ENCODE measurements at places on chromosomes 1 and 21.

DNA sequence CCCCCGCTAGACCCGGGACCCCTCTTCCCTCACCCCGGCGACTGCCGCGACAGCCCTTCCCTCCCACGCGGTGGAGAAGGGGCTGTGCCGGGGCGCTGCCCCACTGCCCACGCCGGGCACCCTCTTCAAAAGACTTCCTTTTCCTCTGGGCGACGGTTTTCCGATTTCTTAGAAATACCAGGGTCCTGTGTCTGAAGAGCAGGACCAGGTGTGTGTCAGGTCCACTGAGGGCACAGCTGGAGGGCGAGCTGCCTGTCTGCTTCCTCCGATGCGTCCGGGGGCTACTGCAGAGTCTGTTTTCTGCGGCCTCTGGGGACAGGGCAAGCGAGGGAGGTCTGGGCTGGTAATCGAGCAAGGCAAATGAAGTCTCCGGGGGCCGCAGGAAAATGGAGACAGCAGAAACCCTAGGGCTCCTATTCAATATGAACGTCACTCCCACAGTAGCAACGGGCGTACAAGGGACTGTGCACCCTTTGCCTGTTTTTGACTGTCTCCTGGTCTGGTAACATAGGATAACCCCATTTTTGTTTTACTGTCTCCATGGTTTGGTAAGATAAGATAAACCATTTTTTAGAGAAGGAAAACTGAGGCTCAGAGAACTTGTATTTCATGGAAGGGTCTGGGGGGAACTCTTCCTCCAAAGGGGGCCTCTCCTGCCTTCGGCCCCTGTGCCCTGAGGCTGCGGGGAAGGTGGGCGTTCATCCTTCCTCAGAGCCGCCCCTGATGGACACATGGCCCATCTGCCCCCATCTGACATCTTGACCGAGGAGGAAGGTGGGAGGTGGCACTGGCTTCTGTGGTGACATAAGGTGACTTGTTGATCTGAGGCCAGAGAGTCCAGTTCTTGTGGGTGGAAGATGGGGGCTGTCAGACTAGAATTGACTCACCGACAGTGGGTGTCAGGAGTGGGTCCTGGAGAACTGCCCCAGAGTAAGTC lies 970 bp downstream of the TNFRSF1B start:
- DNase-seq: no peak

DNA sequence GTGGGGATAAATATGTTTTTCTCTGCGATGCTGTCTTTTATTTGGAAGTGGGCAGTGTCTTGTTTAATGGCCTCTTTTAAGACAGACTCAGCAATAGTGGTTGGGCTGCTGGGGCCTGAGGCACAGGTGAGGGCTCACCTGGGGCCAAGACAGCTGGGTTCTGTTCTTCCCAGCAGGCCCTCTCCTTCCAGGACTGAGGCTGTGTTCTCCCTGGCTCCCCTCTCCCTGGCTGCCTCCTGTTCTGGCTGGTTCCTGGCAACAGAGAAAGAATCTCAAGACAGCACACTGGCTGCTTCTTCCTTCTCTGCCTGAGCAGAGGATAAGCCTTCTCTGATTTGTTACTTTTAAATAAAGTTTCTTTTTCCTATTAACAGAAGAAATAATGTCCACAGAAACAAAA lies 7.4 kb upstream of the GRHL3 start:
- no peak for DNase-seq

GRCh38 chr1:107740579-107740978 lies 224.4 kb downstream of the VAV3 start:
- no peak for DNase-seq

- peak; percentile 47 for DNase-seq
These were observed 79.7 kb downstream of the NGF start for GRCh38 chr1:115258302-115258866.

DNA sequence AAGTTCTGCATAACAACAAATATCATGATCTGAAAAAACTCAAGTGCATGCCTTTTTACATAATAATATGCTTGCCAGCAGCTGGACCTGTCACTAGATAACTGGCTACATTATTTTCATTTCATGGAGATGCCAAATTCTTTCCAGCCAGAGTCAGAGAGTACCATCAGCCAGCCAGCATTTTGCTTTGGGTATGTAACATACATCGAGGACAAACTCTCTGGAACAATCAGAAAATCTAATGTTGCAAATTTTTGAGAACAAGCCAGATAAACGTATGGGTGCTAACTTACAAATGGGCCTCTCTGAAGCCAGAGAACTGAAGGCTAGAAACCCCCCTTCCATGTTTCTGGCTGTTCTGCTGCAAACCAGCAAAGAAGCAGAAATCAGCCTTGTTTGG lies 76.3 kb upstream of the BACE2 start:
- DNase-seq: no peak

GRCh38 chr1:30726236-30726635 lies 2.9 kb upstream of the MATN1 start:
- no peak for DNase-seq

GRCh38 chr1:93036672-93037071 lies 42.4 kb upstream of the MTF2 start:
- DNase-seq: no peak

DNA sequence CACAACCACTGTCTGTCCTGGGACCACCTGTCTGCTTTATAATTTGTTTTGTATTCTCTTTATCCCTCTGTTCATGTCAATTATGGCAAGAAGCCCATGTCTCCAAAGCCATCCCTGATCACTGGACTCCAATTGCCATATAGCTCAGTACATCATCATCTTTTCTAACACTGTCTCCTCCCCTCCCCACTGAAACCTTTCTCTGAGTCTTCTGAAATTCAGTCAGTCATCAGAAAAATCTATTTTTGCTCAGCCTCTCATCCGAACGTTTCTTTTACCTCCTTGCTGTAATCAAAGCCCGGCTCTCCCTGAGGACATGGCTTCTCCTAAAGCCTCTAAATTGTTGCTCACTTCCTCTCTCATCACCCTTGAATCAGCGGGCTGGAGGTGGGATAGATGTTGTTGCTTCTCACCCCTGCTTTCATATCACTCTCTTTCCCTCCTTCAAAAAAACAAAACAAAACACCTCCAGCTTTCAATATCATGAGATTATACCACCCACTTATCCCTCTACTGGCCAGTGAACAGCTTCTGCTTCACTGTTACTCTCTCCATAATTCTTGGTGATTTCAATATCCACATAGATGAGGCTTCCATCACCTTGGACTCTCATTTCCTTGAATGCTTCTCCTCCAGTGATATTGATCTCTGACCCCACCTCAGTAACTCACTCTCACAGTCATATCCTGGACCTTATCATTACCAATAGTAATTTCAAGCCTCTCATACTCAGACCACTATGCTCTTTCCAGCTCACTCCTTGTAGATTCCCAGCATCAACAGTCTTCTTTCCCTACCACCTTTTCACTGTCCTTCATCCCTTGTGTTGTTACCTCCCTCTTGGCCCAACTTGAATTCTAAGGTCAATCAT lies 27.8 kb downstream of the RAB3B start:
- DNase-seq: no peak

- no peak for DNase-seq
These were observed 52.8 kb upstream of the EDN2 start for GRCh38 chr1:41537251-41537650.

DNA sequence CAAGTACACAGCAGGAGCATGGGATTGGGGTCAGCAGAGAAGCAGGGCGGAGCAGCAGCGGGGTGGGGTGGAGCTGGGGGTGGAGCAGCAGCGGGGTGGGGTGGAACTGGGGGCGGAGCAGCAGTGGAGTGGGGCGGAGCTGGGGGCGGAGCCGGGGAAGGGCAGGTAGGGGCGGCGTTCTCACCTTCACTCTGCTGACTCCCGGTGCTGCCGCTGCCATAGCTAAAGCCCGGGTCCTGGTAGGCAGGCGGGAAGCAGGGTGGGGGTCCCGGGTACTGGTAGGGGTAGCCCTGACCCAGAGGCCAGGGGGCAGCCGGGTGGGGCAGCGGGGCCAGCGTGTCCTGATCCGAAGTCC lies 6.7 kb downstream of the TAS1R3 start:
- DNase-seq: peak; percentile 39

- DNase-seq: peak; percentile 11
These were observed 719.0 kb downstream of the RWDD3 start for GRCh38 chr1:95953015-95953414.

GRCh38 chr1:7224644-7225043 lies 439.4 kb downstream of the CAMTA1 start:
- no peak for DNase-seq

- peak; percentile 72 for DNase-seq
These were observed at the start of gene LMOD1 for GRCh38 chr1:201946224-201946908. Gene LMOD1, minus strand, starts transcription at chr1:201946548. Its CDS starts 208 bp downstream, at chr1:201946340.

GRCh38 chr1:119285482-119285881 lies 83.1 kb upstream of the HAO2 start:
- DNase-seq: peak; percentile 57

DNA sequence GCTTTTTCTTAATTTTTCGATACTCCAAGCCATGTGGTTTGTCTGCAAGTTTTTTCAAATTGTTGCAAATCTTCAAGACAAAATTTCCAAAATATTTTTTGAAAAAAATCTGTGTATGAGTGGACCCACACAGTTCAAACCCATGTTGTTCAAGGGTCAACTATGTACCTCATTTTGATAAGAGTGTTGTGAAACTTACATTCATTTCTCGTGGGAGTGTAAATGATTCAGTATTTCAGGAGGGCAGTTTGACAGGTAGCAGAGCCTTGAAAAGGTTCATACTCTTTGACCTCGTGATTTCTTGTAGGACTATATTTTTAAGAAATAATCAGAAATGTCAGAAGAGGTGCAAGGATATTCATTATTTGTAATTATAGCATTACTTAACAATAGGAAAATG lies 68.0 kb downstream of the ANGPTL1 start:
- DNase-seq: no peak

- DNase-seq: peak; percentile 67
These were observed 52.1 kb downstream of the GPR161 start for GRCh38 chr1:168084396-168085231.

GRCh38 chr1:111202707-111203623 lies 2.5 kb upstream of the DENND2D start:
- no peak for DNase-seq

DNA sequence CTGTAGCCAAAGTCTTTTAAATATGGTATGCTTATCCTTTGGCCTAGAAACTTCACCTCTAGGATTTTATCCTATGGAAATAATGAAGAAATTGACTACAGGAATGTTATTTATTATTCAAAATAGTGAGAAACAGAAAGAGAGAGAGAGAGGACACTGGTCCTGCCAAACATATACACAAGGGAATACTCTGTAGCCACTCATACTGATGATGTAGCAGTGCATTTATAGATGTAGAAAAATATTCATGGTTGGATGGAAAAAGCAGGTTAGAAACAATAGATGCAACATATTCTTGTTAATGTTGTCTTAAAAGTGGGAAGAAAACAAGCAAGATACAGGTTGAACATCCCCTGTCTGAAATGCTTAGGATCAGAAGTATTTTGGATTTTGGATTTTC lies 22.2 kb upstream of the EPHB2 start:
- DNase-seq: no peak

- DNase-seq: no peak
These were observed 495.6 kb upstream of the NEGR1 start for GRCh38 chr1:72777918-72778317.

DNA sequence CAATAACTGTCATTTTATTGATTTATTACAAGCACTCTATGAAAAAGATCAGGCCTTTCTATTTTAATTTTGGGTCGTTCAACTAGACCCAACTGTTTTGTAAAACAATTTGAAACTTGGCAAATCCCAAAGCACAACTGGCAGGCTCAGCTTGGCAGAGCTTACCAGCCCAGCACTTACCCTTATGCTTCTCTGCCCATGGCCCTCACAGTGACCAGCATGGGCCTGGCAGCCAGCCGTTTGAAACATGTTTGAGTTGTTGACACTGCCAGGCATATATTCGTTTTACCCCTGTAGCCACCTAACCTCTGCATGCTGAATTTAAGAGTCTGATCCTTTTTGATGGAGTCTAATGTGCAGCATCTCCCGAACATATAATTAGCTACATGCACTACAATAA lies 796.7 kb upstream of the ADGRL2 start:
- DNase-seq: no peak

DNA sequence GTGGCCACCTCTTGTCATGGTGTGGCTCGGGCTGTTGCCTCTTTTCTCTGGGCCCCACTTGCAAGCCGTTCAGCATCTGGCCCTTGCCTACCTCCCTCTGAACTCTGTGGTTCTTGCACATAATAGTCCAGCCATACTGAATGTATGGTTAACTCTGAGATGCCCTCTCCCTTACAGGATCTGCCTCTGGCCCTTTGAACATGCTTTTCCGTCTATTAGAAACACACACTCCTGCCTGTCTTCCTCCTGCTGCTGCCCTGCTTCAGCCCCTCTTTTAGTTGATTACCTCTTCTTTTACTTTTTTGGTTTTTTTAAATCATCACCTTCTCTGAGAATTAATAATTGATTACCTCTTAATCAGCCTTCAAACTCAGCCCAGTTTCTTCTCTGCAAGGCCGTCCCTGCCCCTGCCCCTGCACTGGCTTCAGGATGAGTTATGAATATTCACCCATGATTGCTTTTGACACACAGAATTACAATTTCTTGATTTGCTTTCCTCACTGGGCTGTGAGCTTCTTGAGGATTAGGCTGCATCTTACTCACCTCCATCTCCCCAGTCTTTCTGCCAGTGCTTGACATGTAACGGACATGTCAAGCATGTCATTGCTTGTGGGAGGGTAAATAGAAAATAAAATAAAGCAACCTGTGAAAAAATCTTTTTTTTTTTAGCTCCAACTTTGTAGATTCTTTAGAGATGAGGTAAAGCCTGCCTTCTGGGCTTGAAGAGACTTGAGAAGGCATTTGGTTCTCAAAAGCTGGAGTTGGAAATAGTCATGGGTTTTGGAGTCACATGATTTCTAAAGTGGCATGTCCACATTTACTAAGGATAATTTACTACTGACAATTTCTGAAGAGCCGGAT lies 158.3 kb downstream of the PLXNA2 start:
- DNase-seq: no peak

GRCh38 chr1:243819438-243819839 lies 30.6 kb downstream of the AKT3 start:
- DNase-seq: no peak

DNA sequence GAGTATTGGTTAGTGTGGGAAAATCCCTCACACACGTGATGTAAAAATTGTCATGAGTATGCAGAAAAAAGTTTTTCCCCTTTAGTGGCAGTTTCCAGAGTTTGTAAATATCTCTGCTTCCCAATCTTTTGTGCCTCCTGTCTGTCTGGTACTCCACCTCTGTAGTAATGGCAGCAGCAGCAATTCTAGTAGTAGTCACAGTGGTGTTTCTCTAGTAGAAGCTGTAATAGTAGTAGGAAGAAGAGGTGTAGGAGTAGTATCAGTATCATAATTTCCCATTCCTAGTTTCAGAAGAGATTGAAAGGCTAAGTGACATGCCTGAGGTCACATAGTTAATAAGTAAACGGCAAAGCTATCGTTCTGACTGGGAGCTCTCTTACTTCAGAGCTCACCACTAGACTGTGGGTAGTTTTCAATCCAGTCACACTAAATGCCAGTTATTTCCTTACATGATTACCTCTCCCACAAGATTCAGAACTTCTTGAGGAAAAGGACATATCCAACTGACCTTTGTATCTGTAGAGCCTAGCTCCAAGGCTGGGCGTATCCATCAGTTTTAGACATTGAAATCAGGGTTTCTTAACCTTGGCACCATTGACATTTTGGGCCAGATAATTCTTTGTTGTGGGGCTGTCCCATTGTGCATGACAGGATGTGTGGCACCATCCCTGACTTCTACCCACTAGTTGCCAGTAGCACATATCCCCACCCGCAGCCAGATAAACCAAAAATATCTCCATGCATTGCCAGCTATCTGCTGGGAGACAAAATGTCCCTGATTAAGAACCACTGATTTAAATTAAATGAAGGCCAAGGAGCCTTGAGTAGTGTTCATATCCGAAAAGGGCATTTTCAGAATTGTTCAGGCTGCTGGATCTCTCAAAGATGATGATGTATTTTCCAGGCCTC lies 135.9 kb downstream of the FGGY start:
- no peak for DNase-seq
